Activated naive CD8-positive, alpha-beta T cell treated with anti-CD3 and anti-CD28 coated beads for 36 hours (primary cell): ENCODE measurements at places on chromosomes 7 and 10.

GRCh38 chr7:93646538-93646937 lies 72.0 kb upstream of the CALCR start:
- no peaks in the 10 kb centered on the region for H3K4me1 ChIP-seq
- no peaks in the 10 kb centered on the region for H3K36me3 ChIP-seq
- no peak overlapping the region for H3K4me3 ChIP-seq
- no peaks in the 10 kb centered on the region for H3K27me3 ChIP-seq
- DNase-seq: no peak
- H3K27ac ChIP-seq: no peak overlapping the region

DNA sequence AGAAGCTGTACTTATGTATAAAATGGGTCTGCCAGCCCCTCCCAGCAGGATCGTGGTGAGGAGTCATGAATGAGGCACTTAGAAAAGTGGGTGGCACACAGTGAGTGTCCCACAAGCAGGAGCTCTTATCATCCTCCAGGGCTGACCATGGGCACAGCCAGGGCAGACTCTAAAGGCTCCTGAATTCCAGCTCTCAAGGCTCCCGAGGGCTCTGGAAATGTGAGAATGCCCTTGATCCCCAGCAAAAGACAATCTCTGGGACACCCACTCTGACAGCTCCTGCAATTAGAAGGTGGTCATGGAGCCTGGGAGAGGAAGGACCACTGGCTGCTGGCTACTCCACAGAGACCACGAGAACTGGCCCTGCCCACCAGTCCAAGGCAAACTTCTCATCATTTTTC lies 1.6 kb downstream of the VSTM4 start:
- H3K27ac ChIP-seq: no peak overlapping the region
- DNase-seq: no peak
- peaks cover 32% of the 10 kb centered on the region for H3K27me3 ChIP-seq

DNA sequence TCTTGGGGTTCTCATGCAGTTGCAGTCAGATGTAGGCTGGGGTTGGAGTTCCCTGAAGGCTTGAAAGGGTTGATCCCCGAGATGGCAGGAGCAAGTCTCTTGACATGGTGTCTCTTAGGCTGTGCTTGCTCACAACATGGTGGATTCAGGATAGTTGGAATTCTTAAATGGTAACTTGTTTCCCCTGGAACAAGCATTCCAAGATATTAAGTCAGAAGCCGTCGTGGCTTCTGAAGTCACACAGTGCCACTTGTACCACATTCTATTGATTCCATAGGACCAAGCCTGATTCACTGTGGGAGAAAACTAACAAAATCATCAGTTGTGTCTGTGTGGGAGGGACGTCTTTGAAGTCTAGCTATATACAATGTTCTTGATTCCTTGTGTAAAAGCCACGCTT lies 3.5 kb upstream of the SLC35B4 start:
- H3K27me3 ChIP-seq: peaks cover 4% of the 10 kb centered on the region
- H3K4me1 ChIP-seq: peaks cover 14% of the 10 kb centered on the region

GRCh38 chr10:73559590-73559989 lies 31.6 kb downstream of the USP54 start:
- no peak for DNase-seq
- no peak overlapping the region for H3K27ac ChIP-seq
- no peaks in the 10 kb centered on the region for H3K36me3 ChIP-seq
- H3K4me1 ChIP-seq: no peaks in the 10 kb centered on the region
- no peak overlapping the region for H3K4me3 ChIP-seq

DNA sequence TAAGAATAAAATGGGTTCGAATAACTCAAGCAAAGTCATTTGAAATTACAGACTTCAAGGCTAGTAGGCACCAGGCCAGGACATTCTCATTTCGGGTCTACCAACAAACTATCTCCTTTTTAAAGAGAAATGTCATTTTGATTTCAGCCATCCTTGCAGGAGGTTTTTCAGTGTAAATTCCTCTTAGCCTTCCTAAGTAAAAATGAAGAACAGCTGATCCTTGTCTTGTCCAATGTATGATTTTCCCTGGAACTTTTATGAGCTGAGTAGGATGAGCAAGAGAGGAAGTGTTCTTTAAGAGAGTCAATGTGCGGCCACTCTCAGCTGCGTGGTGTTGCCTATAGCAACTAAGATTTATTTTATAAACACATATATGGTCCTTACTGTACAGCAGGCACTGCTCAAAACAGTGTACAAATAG lies 110.1 kb downstream of the PLCE1 start:
- H3K27me3 ChIP-seq: peaks cover 10% of the 10 kb centered on the region
- H3K36me3 ChIP-seq: no peaks in the 10 kb centered on the region
- no peak overlapping the region for H3K27ac ChIP-seq
- H3K4me1 ChIP-seq: no peaks in the 10 kb centered on the region
- DNase-seq: no peak
- no peak overlapping the region for H3K4me3 ChIP-seq

DNA sequence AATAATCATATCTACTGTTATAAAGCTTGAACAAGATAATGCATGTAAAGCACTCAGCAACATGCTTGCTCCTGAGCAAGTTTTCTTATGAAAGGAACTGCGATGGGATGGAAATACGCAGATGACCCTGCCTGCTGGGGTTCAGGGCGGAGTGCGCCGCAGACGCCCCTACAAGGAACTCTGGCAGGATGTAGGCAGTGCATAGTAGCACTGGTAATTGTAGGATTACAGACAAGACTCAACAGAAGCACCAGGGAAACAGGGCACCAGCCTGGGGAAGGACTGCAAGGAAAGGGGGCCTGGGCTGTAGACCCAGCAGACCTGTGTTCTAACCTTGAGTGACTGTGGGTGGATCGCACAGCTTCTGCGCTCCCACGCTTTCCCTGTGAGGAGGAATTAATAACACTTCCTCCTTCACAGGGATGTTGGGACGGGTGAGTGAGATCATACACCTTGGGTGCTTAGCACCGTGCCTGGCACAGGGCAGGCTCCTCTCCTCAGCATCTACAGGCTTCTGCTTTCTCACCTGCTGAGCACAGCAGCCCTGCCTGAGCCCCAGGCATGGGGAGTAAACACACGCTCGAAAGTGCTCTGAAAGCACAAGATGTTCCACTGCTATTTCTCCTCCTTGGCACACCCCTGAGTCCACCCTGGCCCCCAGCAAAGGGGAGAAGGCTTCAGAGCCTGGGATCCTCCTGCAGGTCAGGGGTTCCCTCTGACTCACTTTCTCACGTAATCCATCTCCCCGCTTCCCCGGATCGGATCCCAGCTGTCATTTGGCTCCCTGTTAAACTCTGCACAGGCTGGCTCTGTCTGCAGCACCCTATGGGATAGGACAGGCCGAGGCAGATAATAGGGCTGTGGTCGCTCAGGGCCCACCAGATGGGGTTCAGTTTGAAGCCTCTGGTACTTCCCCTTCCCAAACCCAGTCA lies 19.2 kb downstream of the ITPRIP start:
- peaks cover 50% of the 10 kb centered on the region for H3K4me1 ChIP-seq
- H3K36me3 ChIP-seq: peaks cover 18% of the 10 kb centered on the region
- H3K4me3 ChIP-seq: no peak overlapping the region
- DNase-seq: no peak
- H3K27me3 ChIP-seq: no peaks in the 10 kb centered on the region
